ENCODE measurements at places on chromosomes 11 and 22. TPM values are rescaled to one million over a fixed set of nuclear protein-coding genes. Genes with fewer than 3 reads are reported as not detected.

Gene CALCA
- 0.35 TPM for total RNA-seq

Gene SYT12
- total RNA-seq, result 13.3 TPM

Gene KCTD14
- total RNA-seq, result 1.7 TPM

Gene GAL3ST1
- total RNA-seq, result 9.3 TPM

Gene NRXN2
- total RNA-seq, result 0.87 TPM

Gene MS4A8
- not detected for total RNA-seq

Gene MEI1
- 0.21 TPM for total RNA-seq

Gene NFAM1
- 0.02 TPM for total RNA-seq

Data from A549 treated with ZK216348 at 1 μM for 4 hours (cell line).